Spinal cord (tissue), 10 donors: ENCODE measurements at places on chromosomes 7 and 10. TPM values are rescaled to one million over a fixed set of nuclear protein-coding genes. Genes with fewer than 3 reads are reported as not detected.
A peak's percentile ranks its signal among the peaks of the same experiment; 100 is the strongest.

GRCh38 chr10:124249812-124250432 is 156.5 kb upstream of the CHST15 start:
- no peak for DNase-seq

DNA sequence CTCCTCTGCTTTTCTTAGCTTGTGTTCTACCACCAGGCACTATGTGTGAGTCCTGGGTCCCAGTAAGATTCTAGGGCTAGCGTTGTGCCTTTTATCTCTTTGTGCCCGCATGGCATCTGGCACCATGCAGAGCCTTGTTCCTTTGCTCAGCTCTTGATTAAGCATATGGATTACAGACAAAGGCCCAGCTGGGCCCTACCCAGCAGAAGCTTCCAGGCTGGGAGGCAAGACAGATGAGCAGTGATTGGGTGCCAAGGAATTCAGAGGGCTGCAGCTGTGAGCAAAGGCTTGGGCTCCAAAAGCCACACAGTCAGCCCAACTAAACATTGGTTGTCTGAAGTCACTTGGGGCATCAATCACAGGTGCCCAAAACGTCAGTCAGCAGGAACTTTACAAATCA is 2.0 kb downstream of the ACSM6 start:
- DNase-seq, result no peak

DNA sequence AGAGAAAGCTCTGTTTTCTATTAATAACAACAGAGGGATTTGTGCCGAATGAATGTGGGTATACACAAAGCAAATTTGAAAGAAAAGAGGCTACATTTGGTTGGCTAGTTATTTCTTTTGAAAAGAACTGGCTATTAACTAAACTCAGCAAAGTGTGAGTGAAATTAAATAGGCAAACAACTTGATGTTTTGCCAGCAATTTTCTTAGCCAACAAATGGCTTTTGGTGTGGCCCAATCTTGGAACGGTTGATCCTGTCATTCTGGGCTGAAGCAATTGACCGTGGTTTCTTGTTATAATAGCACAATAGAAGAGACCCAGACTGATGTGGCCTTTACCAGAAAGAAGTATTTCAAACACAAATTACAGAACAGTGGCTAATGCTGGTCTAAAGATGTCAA is 898.6 kb downstream of the KCNMA1 start:
- no peak for DNase-seq

DNA sequence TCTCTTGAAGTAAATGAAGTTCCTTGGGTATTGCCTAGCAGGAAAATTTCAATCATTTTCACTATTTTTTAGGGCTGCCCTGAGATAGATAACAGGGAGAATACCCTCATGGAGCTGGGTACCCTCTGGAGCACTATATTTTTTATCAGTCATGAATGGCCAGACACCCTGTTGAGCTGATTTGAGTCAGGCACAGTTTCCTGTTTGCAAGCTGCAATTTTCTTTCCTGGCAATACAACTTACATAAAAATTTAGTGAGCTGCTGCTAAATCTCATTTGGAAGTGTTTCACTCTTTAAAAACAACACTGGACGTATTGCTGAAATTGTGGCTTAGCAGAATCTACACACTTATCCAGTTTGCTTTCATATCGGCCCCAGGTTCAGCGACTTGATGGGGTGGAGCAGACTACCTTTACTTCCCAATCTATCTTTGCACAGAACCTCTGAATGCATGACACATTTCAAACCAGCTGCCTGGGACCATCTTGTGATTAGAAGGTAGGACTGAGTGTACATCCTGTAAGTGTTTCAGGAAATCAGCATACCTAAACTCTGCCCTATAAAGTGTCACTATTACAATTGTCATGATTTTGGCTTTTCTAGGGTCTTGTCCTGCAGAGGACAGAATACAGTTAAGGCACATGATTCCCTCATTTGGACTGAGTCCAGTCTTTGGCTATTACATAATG is 125.7 kb upstream of the FAM3C start:
- DNase-seq, result no peak

- no peak for DNase-seq
Measured at GRCh38 chr10:60733826-60734225, 44.5 kb upstream of the CDK1 start.

DNA sequence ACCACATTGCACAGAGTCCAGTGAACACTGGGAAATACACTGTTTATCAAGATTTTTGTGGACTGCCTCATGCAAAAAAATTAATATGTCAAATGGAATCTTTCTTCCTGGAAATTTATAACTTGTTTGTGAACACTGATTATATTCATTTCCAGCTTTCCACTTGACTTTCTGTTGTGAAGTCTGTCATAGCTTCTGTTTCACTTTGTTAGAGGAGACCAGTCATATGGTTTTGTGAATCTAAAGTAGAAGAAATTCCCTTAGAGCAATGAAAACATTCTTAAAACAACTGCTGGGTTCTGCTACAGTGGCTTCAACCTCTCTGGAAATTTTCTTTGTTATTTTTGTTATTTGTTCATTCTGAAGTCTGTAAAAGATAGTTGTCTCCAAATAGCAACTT is 349.5 kb upstream of the NFE2L3 start:
- peak; percentile 24 for DNase-seq

- DNase-seq, result no peak
Measured at GRCh38 chr7:47180516-47180826, 401.4 kb downstream of the TNS3 start.

DNA sequence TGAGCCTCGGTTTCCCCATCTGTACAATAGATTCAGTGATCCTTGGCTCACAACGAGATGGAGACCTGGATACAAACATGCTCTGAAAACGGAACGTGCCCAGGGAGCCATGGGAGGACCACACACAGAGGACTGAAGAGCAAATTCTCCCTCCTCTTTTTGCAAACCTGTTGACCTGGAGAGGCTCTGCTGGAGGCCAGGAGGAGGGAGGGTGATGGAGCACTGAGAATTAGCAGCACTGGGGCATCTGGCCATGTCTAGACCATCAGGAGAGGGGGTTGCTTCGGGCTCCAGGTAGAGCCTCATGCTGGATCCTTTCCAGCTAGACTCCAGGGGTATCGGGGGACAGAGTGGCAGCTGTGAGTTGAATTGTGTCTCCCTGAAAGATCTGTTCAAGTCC is 97.4 kb upstream of the GPR26 start:
- DNase-seq, result no peak

GRCh38 chr7:125926621-125927020 is 997.0 kb upstream of the POT1 start:
- DNase-seq, result peak; percentile 4

DNA sequence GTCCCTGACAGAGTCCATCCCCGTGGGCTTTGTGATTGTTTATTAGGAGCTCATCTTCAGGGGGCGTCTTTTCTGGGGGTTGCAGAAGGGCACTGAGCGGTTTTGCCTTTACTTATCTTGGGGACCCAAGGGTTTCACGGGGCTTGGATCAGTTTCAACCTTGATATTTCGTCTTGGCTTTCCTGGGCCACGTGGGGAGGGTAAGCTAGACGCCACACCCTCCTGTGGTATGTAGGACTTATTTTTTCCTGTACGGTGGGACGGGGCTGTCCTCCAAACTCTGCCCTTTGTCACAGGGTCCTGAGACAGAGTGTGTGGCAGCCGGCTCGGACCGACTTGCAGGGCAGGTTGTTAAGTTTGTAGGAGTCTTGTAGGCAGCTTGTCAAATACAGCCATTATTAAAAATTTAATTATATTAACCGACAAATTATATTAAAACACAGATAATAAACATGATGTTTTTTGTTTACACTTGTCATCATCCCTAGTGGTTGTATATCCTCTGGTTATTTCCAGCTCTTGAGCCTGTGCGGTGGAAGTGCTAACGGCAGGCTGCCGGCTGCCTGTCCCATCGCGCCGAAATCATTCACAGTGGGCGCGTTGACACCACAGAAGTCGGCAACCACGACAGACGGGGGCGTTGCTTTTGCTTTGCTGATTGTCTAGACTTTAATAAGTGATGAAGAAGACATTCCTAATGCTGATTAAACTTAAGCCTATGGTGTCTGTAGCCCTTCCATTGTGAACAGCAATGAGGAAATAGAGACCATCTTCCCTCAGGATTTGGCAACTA is 193.2 kb downstream of the DNAJB6 start:
- DNase-seq, result no peak

DNA sequence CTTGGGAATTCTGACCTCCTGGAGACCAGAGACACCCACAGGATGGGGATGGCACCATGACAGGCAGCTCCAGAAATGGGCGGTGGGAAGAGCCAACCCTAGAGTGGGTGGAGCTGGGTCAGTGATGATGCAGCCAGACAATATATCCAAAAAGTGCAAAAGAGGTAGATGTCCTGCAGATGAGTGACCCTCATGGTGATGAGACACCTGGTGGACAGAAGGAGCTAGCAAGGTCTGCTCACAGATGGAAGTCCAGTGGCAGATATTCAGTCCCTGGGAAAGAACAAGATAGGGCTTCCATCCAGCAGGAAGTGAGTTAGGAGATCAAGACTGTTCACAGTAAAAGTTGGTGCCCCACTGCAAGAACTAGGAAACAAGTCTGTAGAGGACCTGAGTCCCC is 19.2 kb upstream of the GRB10 start:
- DNase-seq, result no peak

DNA sequence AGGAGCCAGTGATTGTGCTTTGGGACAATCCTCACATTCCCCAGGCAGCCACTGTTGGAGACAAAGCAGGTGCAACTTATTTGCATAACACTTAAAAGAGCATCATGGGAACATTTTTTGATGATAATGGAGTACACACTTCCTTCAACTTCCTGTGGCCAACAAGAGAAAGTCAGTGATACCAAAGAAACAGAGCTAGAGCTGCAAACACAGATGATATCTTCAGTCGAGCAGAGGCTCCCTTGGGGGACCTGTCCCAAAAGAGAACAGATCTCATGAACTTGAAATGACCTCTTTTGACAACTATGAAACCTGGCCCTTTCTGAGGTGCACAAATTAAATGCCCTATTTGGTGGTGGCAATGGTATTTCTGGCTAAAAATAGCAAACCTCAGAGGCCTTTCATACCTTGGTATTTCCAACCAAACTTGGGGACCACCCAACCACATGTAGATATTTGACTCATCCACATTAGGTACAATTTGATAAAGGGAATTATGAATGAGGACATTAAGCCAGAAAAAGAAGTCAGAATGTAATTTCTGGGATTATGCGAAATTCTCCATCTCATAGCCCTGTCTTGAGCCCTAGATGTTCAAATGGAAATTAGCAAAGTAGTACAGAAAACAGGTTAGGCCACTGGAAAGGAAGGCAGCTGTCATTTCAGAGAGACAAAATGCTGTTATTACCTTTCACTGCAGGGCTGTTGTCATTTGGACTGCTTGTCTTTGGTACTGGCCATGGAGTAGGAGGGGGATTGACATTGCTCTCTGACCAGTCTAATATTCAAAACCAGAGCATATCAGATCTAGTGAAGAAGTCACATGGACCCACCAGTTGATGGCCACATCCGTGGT is 146.2 kb downstream of the ICA1 start:
- DNase-seq, result no peak

GRCh38 chr10:99285881-99286280 is 43.3 kb upstream of the CNNM1 start:
- no peak for DNase-seq

- peak; percentile 44 for DNase-seq
Measured at GRCh38 chr10:27611744-27612550, 107.8 kb downstream of the RAB18 start.

Gene SPDYE2
- not detected for total RNA-seq

Gene CTAGE15
- 0.50 TPM for total RNA-seq

Gene ATRNL1
- 60.2 TPM for total RNA-seq

Gene FLNC
- total RNA-seq, result 77.8 TPM

Gene UCMA
- total RNA-seq, result 0.94 TPM

Gene WASHC2C
- total RNA-seq, result 41.4 TPM

Gene PIK3AP1
- total RNA-seq, result 8.7 TPM

Gene WEE2
- total RNA-seq, result 0.22 TPM
